ENCODE measurements at places on chromosomes 5 and 9.
A peak's percentile ranks its signal among the peaks of the same experiment; 100 is the strongest.

GRCh38 chr5:10539687-10539998 is 24.2 kb upstream of the ANKRD33B start:
- no peak for DNase-seq

DNA sequence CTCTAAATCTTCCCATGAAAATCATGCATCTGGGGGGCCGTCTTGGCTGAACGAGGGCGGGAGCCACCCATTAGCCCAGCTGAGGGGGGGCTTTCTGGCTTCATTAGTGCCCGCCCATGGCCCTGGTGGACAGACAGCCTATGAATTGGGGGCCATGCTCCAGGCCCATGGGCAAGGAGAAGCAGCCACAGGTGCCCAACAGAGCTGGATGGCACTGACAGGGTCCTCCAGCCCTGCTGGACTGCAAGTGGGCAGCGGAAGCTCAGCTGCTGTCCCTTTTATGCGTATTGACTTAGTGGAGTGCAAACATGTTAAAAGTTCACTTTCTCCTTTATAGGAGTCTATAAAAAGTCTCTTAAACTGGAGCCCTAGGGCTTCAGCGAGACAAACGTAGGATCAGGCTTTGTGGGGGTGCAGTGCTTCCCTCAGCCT is 75.3 kb downstream of the MACROH2A1 start:
- no peak for DNase-seq

DNA sequence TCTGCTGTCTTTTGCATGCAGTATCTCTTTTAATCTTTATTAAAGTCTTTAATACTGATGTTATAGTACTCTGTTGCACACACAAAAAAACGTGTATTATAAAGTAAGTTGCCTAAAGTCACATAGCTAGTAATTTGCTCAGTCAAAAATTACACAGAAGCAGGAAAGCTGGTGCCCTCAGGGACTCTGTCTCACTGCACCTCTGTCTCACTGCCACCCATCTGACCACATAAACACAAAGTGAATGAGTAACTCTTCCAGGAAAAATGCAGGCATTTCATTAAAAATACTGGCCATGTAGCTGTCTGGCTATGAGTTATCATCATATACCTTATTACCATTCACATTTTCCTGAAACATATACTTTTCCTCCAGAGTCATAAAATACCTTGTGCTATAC is 591.7 kb downstream of the CSNK1G3 start:
- DNase-seq = no peak

DNA sequence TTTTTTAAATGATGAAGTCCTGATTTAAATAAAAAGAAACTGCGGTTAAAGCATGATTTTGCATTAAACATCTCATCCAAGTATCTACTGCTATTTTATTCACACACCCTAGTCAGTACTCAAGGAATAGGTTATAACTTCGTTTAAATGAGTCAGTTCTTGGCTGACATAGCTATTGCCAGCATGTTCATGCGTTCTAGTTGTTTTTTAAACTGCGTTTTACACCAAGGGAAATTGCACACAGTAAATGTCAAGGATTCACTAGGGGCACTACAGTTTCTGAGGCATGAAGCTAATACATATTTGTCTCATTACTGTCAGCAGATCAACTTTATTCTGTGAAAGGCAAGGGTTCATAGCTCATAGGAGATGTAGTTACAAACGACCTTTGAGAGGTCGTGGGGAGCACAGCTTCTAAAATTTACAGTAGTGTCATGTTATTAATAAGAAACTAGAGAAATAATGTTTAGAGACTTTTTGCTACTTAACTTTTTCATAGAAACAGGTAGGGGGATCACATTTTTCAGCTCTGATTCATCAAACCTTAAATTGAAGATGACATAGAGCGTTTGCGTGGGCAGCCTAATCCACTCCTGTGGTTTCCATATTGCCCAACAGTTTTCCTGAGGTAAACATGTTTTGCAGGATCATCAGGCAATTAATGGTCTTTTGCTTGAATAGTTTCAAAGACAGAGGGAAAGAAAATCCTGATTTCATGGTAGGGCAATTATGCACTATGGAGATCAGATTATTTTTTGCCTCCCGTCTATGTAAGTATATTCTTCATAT is 2222.7 kb upstream of the WWC1 start:
- DNase-seq = no peak

DNA sequence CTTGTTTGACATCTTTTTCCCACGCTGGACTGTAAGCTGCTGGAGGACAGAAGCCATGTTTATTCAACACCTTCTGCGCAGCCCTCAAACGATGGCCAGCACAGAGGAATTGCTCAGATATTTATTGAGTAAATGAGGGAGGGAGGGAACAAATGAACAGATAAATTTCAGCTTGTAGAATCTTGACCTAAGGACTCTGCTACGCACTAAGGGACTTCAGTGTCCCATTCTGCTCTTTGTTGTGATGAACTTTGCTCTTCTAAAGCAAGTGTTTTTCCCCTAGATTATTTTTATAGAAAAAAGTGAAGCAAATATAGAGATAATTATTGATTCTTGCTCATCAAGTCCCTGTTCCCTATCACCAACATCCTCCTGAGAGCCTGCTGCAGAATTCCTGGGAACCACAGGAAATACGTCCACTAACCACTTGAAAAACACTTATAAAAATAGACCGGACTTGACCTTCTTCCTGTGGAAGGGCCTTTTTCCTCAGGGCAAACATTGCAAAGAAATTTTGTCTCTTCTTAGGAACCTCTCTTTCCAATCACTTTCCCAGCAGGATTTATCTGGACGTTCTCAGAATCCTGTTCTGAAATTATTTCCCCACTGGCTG is 54.9 kb downstream of the FGF1 start:
- DNase-seq = no peak

DNA sequence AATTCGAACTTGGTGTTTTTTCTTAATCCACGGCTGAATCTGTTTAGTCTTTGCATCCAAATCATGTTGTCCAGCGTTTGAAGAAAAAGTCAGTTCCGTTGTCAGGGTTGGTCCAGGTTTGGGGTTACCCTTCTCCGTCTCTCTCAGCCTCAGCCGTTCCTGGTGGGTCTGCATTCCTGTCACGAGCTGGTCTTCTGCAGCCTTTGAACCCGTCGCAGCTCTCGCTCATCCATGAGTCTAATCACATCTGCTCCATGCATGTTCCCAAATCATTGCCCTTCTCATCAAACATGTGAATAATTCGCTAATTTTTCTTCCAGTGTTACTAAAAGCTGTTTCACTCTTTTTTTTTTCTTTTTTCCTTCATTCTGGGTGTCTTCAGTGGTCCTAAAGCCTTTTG is 39.0 kb upstream of the EXOC3 start:
- no peak for DNase-seq

GRCh38 chr9:89755821-89756220 is 151.0 kb downstream of the GADD45G start:
- no peak for DNase-seq

- DNase-seq = peak; percentile 86
These were observed 71.2 kb downstream of the RAPGEF1 start for GRCh38 chr9:131668439-131669268.

- no peak for DNase-seq
These were observed 239.4 kb downstream of the LURAP1L start for GRCh38 chr9:13013991-13014883.

DNA sequence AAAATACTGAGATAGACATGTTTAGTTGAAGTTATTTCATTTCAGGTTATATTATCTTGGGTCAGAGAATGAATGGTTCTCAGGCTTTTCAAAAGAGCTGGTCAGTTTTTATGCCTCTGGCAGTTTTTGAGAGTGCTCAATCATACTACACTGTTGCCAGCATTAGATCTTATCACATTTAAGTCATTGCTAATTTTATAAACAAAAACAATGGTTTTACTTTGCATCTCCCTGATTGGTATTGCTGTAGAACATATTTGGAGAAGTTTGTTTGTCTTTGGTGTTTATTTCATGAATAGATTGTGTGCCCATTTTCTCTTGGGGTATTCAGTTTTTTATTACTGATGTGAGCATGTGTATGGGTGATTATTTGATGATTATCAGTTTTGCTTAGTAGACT is 1.5 kb downstream of the CATSPER3 start:
- DNase-seq = no peak

DNA sequence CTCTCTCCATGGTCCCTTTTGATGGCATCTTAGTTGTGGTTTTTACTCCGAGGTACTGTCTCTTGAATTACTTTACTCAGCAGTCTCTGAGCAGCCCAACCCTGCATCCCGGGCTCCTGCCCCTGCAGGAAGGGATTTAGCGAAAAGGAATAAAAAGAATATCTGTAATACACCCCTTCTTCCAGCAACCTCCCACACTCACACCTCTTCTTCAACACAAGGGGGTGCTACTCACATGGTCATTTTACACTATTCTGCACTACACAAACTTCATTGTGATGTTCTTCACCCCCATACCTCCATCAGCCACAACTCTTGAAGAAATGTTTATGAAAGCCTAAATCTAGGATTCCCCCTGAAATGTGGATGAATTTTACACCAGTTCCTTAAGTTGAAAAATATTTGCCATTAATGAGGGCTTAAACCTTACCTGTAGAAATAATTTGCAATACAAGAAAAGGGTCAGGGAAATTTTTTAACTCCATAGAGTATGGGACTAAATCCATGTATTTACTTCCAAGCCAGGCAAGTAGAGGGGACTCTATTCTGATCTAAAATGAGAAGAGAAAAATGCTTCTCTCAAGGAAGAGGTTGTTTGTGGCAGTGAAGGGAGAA is 26.0 kb downstream of the TPD52L3 start:
- peak; percentile 23 for DNase-seq

DNA sequence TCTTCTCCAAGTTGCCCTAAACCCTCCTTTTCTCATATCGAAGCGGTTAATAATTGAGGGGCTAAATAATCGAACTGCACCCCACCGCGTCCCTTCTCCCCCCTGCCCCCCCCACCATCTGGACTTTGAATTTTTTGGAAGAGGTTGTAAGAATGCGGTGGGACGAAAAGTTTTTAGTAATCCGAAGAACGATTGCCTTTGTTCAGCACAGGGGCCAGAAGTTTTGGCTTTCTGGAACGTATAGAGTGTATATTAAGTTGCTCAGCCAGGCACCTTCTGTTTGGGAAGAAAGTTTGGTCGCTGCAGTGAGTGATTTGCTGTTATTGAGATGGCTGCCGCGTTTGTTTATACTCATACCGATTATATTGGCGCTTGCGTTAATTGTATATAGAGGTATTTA is 518 bp downstream of the ERBIN start:
- peak; percentile 28 for DNase-seq

DNA sequence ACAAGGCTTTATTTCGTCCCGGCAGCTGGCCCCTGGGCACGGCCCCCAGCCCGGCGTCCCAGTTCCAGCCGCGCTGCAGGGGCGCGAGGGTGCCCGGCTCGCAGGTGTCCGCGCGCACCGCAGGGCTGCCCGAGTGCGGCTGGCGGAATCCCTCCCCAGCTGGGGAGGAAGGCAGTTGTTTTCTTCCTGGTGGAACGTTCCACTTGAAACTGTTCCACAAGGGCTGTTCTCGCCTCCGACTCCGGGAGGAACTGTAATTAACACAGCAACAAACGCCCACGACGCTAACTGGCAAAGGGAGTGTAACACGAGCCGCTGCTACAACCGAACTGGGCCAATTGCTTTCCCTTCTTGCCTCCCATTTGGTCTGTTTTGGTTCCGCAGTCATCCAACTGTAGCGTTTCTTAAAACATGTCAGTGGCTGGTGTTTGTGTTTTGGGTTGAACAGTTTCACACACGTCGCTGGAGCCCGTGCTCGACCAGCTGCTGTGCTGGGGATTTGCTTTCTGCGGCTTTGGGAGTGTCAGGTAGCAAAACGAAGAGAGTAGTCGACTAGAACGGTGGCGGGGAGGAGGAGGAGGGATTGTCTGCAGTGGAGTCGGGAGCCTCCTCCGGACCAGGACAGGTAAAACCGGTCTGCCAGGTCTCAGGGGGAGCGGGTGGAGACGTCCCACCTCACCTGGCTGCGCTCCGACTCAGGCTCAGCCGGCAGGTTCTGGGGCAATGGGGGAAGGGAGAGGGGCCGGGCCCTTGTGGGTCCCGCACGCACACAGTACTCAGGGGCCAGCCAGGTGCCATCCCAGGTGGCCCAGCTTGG is 131.6 kb upstream of the NIPBL start:
- peak; percentile 45 for DNase-seq

DNA sequence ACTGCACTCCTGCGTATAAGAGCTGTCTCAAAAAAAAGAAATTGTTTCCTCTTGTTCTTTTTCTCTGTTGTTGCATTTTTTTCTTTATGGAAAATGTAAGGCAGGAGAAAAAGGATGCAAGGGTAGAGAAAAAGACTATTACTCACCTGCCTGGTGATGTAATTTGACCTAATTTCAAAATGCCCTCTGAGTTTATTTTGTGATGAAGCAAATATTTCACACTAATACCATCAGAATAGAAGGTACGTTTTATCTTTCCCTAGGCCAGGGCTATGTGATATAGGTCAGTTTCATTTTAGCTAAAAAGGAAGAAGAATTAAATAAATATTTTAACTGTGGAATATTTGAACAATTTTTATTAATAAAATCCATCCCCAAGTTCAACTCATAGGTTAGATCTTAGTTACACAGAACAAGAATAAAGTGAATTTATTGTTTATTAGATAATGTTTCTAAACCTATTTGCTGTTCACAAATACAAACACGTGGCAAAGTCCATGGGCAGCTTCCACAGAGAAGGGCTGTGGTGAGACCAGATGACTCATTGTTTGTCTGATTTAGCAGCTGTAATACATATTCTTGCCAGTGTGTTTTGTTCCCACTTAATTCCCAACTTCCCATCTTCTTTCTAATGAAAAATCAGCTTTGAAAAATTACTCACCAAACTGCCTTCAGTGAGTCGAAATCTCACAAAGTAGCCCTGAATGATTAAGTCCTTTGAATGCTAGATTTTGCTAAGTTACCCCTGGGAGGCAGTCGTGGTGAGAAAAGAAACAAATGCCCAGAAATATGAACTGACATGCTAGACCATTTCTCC is 52.8 kb upstream of the CCDC112 start:
- DNase-seq = no peak

DNA sequence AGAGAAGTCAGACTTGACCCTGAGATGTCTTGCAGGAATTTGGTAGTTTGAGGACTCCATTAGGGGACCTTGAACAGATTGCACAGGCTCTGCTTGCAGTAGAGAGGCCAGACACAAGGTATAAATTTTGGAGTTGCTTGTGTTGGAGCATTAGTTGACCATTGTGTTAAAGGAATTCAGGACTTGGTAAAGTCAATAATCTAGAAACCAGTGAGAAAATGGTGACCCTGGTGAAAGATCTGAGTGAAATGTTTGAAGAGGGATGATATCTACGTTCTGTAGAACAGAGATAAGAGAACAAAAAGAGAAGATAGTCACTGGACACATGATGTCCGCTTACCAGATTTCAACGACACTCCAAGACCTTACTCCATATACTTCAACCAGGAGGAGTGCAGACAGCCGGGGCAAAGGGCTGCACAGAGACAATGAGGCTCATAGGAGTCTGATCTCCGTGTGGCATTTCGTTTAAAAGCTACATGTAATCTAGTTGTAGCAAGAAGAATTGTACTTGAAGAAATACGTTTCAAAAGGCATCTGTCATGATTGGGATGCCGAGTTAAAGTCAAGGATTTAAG is 13.2 kb downstream of the DNAJC25 start:
- DNase-seq = no peak

DNA sequence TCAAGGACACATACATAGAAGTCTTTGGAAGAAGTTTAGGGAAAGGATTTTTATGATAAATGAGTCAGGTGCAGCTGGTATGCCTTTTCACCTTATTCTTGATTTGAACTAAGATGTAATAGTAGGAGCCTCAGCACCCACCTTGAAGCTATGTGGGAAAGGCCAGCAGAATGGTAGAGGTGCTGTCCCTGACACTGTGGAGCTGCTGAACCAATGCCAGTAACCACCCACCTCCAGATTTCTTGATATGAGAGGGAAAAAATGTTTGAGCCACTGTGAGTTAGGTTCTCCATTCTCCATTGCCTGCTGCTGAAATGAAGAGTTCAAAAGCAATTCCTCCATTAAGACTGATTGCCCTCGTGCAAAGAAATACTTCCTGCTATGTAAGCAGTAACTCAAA is 12.2 kb upstream of the HMGCR start:
- DNase-seq = peak; percentile 71

Data from activated CD4-positive, alpha-beta memory T cell treated with anti-CD3 and anti-CD28 coated beads for 36 hours (primary cell).